ENCODE measurements at places on chromosomes 2 and 18. TPM values are rescaled to one million over a fixed set of nuclear protein-coding genes. Genes with fewer than 3 reads are reported as not detected.
A peak's percentile ranks its signal among the peaks of the same experiment; 100 is the strongest.

Gene C2orf81
- total RNA-seq, result 4.6 TPM

GRCh38 chr2:222582928-222583327, 73.0 kb downstream of the FARSB start:
- H3K4me1 ChIP-seq, result no peaks in the 10 kb centered on the region
- H3K27ac ChIP-seq, result no peak overlapping the region
- no peak overlapping the region for H3K4me3 ChIP-seq
- peak; percentile 19 for DNase-seq

- H3K27ac ChIP-seq, result no peak overlapping the region
- H3K27me3 ChIP-seq, result no peaks in the 10 kb centered on the region
- no peaks in the 10 kb centered on the region for H3K4me1 ChIP-seq
- no peak overlapping the region for H3K4me3 ChIP-seq
- H3K36me3 ChIP-seq, result no peaks in the 10 kb centered on the region
- no peak for DNase-seq
Measured at GRCh38 chr18:44911260-44911659, 230.6 kb downstream of the SETBP1 start.

DNA sequence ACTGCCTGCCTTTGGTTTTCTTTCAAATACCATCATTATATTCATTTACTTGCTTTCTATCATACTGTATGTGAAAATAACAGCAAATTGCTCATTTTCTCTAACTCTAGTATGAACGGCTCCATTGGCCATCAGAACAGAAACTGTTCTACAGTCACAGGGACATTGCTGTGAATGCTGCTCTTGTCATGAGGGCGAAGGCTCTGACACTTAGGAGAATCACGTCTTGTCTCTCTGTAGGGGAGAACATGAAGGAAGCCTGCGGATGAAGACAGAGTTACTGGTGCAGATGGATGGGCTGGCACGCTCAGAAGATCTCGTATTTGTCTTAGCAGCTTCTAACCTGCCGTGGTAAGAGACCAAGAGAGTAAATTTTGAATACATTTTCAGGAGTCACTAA, 41.7 kb upstream of the ELOA2 start:
- DNase-seq, result no peak
- H3K36me3 ChIP-seq, result no peaks in the 10 kb centered on the region
- H3K27me3 ChIP-seq, result no peaks in the 10 kb centered on the region
- H3K4me1 ChIP-seq, result peaks cover 12% of the 10 kb centered on the region

GRCh38 chr2:175999283-175999819, 2.7 kb downstream of the LNPK start:
- H3K4me3 ChIP-seq, result no peak overlapping the region
- no peak overlapping the region for H3K27ac ChIP-seq
- peaks cover 10% of the 10 kb centered on the region for H3K4me1 ChIP-seq
- H3K27me3 ChIP-seq, result peaks cover 31% of the 10 kb centered on the region
- no peak for DNase-seq
